ENCODE measurements at places on chromosomes 13 and 19.
A peak's percentile ranks its signal among the peaks of the same experiment; 100 is the strongest.

DNA sequence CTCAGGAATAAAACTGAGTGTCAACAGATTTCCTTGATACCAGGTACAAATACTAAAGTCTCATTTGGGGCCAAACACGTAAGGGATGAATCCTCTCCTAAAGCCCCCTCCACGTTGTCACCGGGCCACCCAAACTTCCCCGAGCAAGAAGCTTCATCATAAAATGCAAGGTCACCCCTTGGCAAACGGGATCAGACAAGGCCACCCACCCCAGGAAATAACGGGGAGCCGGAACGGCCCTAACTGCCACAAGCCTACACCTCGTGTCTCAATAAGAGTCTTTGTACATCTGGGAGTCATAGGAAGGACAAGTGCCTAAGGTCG, 717 bp downstream of the EEF2 start:
- DNase-seq = no peak

GRCh38 chr19:16370641-16371391, 46.2 kb downstream of the KLF2 start:
- DNase-seq = no peak

GRCh38 chr19:7819337-7819736, 10.7 kb upstream of the EVI5L start:
- no peak for DNase-seq

DNA sequence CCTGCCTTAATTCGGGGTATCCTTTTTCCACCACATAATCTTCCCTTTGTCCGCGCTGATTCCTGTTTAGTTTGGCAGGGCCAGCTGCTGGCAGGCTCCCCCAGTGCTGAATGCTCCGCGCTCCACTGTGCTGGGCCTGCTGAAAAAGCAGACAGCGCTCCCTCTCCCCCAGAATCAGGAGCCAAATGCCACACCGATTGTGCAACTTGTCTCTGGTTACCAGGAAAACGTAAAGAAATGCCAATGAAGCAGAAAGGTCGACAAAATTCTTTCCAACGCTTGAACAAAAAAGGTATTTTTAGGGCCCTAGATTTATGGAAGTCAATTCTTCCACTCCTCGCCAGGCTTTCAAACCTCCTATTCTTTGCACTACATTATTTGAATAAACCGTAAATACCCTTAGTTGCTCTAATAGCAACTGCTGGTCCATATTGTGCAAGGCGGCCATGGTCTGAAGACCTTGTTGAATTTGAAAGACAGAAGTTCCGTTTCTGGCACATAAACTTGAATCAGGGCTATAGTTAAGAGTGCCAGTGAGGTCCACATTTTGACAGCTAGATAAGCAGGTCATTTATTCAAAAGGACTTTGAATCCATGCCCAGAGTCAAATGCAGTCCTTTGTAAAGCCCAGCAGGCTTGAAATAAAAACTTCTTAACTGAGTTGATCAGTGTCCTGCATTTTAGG, 206.7 kb upstream of the RFC3 start:
- no peak for DNase-seq

GRCh38 chr19:2112516-2113320, 16.0 kb downstream of the IZUMO4 start:
- peak; percentile 43 for DNase-seq

GRCh38 chr19:7678971-7679751, 1.5 kb upstream of the TRAPPC5 start:
- peak; percentile 63 for DNase-seq

GRCh38 chr13:30116379-30116778, 191.0 kb downstream of the KATNAL1 start:
- no peak for DNase-seq

DNA sequence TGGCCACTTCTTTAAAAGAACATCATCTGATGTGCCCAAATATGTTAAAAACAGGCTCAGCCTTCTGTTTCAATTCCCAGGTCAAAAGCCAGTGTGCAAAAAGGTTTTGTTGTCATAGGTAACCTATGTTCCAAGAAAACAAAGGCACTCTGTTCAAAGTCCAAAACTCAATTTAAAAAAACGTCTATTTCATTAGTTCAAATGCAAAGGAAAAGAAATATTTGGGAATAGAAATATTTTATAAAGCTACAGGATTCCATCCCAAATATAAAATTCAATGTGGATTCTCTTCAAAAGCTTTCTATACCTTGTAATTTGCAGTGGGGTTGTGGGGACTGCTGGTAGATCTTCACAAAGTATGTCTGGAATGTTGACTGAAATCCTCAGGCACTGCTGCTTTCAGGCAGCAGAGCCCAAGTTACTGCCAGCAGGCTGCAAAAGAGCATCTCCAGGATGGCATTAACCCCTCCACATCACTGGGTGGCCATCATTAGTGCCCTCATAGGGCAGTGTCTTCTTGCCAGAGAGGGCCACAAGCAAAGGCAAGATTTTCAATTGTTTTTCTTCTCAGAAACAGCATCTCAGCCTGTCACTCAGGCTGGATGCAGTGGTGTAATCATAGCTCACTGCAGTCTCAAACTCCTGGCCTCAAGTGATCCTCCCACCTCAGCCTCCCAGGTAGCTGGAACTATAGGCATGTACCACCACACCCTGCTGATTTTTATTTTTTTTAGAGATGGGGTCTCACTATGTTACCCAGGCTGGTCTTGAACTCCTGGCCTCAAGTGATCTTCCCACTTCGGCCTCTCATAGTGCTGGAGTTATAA, 22.8 kb upstream of the STK24 start:
- DNase-seq = no peak

- no peak for DNase-seq
Observed at GRCh38 chr13:52848455-52849195, at the start of gene PCDH8. PCDH8 (minus strand) TSS chr13:52848640; CDS start chr13:52848436, 204 bp downstream.

- DNase-seq = no peak
Observed at GRCh38 chr19:11324748-11325389, 14.6 kb downstream of the RAB3D start.

- no peak for DNase-seq
Observed at GRCh38 chr19:55690109-55690768, 15.2 kb downstream of the EPN1 start.

- DNase-seq = no peak
Observed at GRCh38 chr13:59706101-59706976, 457.4 kb downstream of the DIAPH3 start.

- no peak for DNase-seq
Observed at GRCh38 chr19:7851623-7852500, 21.8 kb downstream of the EVI5L start.

DNA sequence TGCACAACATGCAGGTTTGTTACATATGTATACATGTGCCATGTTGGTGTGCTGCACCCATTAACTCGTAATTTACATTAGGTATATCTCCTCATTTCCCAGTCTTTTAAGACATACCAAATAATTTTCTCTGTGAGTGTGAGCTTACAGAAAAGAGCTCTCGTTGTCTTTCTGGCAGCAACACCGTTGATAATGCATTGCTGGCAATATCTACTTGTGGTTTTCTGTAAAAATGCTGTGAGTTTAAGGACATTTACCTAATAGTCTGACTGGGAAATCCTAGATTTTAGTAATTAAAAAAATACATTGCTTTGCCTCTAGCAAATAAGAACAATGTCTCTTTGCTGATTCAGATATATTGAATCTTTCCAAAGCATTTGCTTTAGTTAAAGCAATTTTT, 8.4 kb downstream of the IGFL3 start:
- no peak for DNase-seq

- no peak for DNase-seq
Observed at GRCh38 chr19:11563532-11563931, 4.5 kb upstream of the ELOF1 start.

- DNase-seq = no peak
Observed at GRCh38 chr19:1103132-1103707, 574 bp upstream of the GPX4 start.

DNA sequence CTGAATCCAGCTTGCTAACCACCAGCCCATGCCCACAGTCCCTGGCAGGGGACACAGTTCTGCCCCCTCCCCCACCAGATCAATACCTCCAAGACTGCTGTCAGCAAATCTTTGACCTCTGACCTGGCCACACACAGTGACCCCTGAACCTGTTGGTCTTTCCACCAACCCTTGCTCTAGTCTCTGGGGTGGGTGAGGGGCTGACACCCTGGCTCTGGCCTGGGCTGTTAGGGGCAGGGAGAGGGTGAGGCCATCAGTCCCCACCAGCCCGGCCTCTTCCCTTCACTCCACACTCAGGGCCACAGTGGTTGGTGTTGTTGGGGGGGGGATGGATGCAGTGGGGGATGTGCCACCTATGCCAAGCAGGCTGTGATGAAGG, 21.8 kb upstream of the SLC7A10 start:
- no peak for DNase-seq

DNA sequence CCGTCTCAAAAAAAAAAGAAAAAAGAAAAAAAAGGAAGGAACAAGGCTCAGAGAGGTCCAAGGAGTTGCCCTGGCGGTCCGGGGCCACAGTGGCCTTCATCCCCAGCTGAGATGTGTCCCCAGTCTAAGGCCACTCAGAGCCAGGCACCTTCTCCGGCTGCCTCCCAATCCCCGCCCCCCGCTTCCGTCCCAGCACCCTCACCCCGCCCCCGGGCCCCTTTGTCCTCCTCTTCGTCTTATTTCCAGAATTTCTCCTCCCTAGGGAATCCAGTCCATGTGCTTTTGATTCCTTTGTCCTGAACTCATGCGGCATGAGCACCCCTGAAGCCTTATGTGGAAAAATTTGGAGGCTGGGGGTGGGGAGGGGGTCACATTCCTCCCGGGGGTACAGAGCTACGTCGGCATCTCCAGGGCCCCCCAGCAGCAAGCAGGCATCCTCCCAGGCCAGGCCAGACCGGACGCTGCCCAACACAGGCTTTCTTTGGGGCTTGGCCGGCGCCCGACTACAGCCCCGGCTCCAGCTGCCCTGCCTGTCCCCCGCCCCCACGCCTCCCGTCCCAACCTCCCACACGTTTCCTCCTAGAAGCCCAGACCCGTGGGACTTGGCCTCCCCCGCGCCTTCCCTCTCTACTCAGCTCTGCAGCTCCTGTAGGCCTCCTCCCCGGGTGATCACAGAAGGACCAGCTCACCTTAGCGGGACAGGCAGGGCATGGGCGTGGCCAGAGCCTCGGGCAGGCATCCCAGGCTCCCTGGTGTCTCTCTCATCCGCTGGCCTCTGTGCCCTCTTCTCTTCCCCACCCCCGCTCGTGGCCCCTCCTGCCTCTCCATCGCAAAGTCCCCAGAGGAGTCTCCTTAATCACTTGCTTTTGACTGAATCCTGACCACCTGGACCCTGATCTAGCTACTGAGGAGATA, 17.8 kb upstream of the ADGRE5 start:
- DNase-seq = peak; percentile 33

DNA sequence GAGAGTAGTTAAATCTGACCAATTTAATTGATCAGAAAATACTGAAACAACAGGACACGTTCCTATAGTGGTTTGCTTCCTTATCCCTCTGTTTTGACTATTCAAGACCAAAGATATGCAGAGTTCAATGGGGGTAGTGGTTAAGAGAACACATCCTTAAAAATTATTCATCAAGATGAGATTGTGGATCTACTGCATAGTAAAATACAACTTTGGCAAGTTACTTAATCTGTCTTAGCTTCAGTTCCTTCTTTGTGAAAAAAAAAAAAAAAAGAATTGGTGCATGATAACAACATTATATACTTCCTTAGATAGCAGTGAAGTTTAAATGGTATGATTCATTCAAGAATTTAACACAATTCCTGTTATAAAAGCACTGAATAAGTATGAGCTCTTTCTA, 552.1 kb downstream of the DCT start:
- DNase-seq = no peak

DNA sequence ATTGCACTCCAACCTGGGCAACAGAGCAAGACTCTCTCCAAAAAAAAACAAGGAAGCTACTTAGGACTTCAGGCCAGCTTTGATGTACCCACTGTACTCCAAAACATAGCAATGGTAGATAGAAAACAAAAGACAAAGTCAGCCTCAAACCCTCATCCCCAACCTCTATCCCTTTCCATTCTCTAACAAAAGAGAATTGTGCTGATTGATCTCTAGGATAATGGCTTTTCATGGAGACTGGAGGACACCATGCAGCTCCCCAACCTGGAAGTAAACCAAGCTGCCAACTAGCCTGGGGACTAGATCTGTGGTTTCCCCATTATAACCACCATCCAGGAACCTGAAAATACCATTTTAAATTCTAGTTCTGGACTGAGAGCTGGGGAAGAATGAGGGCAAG, 4.3 kb upstream of the ZDHHC20 start:
- DNase-seq = no peak

DNA sequence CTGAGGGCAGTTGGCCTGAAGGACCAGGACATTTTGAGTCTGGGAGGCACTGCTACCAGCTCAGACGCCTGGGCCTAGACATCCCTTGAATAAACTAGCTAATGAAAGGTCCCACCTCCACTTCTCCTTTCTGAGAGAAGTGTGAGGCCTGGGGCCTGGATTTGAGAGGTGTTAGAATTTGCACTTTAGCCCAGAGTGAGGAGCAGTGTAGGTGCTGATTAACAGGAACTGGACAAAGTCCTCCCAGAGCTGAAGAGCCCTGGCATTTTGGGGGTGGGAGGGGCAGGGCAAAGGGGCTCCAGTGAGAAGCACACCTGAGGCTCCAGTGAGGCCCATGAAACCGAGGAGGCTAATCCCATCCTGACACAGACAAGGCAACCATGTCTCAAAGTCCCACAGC, 15.2 kb upstream of the SLC1A5 start:
- DNase-seq = no peak

- DNase-seq = no peak
Observed at GRCh38 chr13:80527400-80527799, 186.5 kb upstream of the SPRY2 start.

- no peak for DNase-seq
Observed at GRCh38 chr19:40717325-40717879, 490 bp downstream of the ITPKC start.

DNA sequence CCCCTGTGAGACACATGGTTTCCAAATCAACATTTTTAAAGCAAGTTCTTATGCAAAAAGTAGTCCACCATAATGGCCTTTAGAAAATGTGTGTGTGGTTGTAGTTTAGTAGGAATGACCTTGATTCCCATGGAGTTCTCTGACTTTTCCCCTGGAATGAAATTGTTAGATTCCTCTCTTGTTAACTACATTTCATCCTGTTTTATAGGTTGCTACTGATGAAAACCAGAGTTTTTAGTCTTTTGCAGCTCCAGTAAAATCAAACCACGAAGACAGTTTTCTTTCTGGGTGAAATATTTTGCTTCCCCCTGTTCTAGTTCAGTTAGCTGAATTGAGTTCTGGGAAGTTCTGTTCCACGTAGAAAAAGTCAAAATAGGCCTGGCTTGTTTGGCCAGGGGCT, 107.7 kb downstream of the RAB20 start:
- DNase-seq = no peak

DNA sequence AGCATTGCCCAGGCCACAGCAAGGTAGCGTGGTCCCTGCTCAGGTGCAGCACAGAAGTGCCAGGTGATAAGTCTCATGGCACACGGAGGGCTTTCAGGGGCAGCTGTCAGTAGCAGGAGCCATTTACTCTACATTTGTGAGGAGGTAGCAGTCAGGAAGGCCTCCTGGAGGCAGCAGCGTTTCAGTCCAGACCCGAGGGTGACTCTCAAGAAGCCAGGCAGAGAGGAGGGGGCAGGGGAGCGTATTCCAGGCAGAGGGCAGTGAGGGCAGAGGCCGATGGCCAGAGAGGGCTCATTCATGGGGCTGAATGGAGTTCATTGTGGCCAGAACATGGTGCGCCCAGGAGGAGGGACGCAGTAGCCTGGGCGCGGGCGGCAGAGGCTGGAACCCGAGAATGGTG, 8.9 kb downstream of the PIAS4 start:
- DNase-seq = no peak

Data from T-helper 2 cell (primary cell).